ENCODE measurements at places on chromosomes 6 and 20.
A peak's percentile ranks its signal among the peaks of the same experiment; 100 is the strongest.

GRCh38 chr6:38797391-38797790 is 82.3 kb downstream of the DNAH8 start:
- no peak for DNase-seq

- no peak for DNase-seq
Observed at GRCh38 chr6:85134172-85134571, 315.7 kb upstream of the NT5E start.

DNA sequence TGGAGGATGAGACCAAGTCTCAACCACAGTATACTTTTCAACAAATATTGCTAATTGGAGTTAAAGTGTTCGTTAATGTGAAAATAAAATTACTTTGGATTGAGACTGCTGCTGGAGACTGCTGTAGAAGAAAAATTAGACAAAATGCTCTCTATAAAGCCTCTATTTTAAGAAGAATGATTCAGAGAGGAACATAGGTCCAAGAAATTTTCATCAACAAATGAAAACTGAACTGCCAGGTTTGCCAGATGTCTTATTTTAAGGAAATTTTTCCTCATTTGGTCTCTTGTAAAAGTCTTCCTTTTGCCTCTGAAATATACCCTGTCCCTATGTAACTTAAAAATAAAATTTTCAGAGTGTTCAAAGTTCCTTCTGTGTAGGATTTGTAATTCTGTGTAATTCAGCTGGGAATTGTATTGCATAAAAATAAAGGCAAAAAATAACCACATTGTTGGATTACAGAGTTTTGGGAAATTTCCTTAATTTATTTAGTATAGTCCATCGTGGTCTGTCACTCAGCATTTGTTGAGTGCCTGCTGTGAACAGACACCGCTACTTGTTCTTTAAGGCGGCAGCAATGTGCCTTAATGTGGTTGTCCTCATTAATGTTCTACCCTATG is 27.4 kb downstream of the ANKS1A start:
- DNase-seq: no peak

GRCh38 chr6:11900662-11901598 is 111.2 kb upstream of the HIVEP1 start:
- no peak for DNase-seq

- peak; percentile 89 for DNase-seq
Observed at GRCh38 chr6:24125980-24126379, at the start of gene NRSN1. TSS of gene NRSN1 (plus strand) at chr6:24126215. CDS start at chr6:24134328, 8,113 bp downstream.

- no peak for DNase-seq
Observed at GRCh38 chr6:84775751-84776150, 11.4 kb upstream of the TBX18 start.

- DNase-seq: peak; percentile 33
Observed at GRCh38 chr20:63290677-63291472, 2.1 kb upstream of the COL20A1 start.

DNA sequence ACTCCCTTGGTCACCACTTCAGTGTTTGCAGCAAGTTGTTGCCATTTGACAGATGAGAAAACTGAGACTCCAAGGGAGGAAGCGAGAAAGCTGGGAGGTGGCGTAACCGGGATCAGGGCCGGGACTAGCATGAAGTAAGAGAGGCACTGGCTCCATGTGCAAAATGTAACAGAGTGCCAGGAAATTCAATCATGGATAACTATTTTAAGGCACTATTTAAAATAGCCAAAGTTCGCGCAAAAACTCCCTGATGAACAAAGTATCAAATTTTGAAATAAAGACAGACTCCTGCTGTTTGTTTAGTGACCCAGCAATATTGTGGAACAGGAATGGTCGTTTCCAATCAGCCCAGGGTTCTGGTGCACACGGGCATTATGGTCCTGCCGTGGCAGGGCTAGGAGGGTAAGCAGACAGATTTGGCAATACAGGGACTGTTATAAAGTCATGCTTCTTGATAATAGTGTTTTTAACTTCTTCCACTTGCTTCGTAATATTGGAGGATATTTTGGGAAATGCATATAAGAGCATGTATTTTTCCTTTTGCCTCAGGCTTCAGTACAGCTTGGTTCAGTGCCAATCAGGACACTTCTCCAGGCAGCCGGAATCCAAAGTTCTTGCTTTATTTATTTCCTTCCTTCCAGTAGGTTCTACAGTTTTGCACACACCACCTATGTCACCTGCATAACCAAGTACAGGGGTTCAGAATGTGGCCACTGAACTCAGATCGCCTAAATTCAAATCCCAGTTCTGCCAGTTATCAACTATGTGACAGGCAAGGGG is 141.6 kb downstream of the EYA2 start:
- DNase-seq: no peak

DNA sequence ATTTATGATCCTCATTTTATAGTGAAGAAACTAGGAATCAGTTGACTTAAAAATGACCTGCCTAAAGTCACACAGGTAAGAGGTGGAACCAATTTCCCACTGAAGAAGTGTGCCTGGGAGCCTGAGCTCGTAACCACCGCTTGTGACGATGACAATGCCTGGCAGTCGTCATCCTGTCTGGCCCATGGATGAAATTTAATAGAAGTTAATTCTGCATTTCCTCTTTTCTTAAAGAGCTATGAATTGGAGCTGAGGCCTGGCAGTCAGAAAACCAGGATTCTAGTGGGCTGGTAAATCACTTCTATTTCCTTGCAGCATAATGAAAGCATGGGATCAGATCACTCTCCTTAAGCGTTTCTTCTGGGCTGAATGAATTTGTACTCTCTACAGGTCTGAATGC is 200.0 kb upstream of the SGK1 start:
- no peak for DNase-seq

GRCh38 chr20:38001173-38001875 is 31.9 kb downstream of the TTI1 start:
- no peak for DNase-seq

- no peak for DNase-seq
Observed at GRCh38 chr6:65259059-65259458, 448.0 kb downstream of the EYS start.

GRCh38 chr6:34145161-34146020 is 496 bp downstream of the GRM4 start:
- peak; percentile 56 for DNase-seq

GRCh38 chr20:34324541-34324940 is 21.4 kb upstream of the AHCY start:
- no peak for DNase-seq

DNA sequence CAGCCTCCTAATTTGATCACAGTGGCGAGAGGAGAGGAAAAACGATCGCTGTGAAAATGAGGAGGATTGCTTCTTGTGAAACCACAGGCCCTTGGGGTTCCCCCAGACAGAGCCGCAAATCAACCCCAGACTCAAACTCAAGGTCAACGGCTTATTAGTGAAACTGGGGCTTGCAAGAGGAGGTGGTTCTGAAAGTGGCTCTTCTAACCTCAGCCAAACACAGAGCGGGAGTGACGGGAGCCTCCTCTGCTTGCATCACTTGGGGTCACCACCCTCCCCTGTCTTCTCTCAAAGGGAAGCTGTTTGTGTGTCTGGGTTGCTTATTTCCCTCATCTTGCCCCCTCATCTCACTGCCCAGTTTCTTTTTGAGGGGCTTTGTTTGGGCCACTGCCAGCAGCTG is 28.7 kb downstream of the SAYSD1 start:
- DNase-seq: no peak

- peak; percentile 26 for DNase-seq
Observed at GRCh38 chr20:2713285-2713684, 20.7 kb downstream of the EBF4 start.

DNA sequence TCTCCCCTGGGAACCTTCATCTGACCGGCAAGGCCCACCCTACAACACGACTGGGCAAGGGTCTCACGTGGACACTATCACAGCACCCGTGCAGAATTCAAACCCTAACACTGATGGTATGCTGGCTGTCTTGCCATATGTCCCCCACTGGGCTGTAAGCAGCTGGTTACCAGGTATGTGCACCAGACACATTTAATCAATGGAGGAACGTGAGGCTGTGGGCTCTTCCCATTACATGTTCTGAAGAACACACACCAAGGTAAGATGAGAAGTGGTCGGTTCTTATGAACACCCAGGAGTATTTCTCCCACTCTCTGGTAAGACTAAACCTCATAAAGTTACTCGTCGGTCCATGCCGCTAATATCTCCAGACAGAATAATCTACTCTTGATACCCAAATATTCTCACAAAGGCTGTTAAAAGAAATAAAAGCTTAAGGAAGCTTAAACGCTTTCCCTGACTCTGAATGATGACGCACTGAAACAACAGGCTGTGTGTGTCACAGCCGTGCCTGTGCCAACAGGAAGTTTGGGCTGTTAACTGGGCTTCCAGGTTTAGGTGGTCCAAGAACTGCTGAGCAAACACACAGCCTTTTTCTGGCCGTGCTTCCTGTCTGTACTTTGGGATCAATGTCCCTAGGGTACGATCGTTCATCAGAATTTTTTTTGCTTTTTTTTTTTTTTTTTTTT is 75.3 kb downstream of the SLC23A2 start:
- no peak for DNase-seq

GRCh38 chr20:41717483-41717882 is 99.3 kb upstream of the CHD6 start:
- peak; percentile 94 for DNase-seq

GRCh38 chr6:67854098-67854497 is 781.0 kb upstream of the ADGRB3 start:
- DNase-seq: no peak

- no peak for DNase-seq
Observed at GRCh38 chr6:88050140-88050818, 2.6 kb downstream of the SPACA1 start.

GRCh38 chr6:119446115-119446554 is 96.6 kb upstream of the MAN1A1 start:
- no peak for DNase-seq

GRCh38 chr20:46814366-46815232 is 80.0 kb upstream of the EYA2 start:
- DNase-seq: peak; percentile 92

DNA sequence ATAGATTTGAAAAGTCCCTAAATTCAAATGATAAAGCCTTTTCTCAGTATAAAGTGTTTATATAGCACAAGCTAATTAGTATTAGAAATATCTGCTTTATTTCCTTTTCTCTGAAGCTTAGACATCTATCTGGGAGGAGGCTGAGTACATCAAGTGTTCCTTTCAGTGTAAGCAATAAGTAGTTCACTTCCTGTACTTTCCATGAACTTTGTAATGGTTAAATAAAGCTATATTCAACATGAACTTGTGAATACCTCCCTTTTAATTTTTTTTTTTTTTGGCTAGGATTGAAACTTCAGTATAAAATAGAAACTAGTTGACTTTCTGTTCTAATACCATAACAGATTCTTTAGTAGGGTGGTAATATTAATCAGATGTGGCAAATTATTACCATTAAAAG is 190.9 kb downstream of the CENPW start:
- DNase-seq: no peak

DNA sequence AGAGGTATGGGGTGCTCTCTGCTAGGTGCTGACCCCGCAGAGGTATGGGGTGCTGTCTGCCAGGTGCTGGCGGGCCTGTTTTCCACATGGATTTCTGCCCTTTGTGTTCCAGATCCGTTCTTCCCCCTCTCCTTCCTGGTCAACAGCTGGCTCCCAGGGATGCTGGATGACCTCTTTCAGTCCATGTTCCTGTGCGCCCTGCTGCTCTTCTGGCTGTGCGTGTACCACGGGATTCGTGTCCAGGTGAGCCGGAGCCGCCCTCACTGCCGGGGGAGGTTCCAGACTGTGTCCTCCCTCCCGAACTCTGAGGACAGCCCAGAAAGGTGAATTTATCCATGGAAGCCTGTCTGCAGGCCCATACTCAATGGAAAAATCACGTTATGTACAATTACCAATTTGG is 36.3 kb downstream of the DYNLT1 start:
- DNase-seq: no peak

- DNase-seq: no peak
Observed at GRCh38 chr6:163121270-163121669, 293.2 kb upstream of the QKI start.

DNA sequence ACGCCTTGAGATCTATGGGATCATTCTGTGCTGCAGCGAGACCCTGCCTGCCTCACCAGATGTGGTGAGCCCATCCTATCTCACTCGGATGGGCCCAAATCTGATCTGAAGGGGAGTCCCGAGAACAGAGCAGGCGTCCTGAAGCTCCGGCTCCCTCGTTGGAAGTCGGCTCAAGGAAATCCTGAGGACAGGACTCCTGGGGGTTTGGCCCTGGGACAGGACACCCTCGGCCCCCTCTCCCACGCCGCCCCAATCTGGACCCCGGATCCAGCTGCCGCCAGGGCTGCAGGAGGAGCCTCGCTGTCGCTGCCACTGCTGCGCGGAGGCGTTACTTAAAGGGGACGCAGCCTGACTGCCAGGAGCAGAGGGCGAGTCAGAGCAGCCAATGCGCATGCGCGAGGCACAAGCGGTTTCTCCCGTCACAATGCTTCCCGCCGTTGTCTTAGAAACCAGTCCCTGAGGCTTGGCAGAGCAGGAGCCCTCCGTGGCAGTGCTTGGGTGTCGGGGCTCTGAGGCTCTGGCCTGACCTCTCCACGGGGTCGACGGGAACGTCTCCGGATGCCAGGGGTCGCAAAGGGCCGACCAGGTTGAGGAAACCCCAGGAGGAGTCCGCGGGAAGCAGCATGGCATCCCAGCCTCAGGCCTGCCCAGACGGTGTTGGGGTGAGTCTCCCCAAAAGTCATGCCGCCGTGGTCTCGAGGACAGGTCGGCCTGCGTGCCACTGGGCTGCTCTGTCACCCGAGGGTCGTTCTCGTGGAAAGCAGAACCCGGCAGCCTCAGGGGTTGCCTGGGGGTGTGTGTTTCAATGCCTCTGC is 1567.8 kb upstream of the DEFB115 start:
- peak; percentile 91 for DNase-seq

GRCh38 chr6:161200610-161201370 is 73.1 kb downstream of the AGPAT4 start:
- no peak for DNase-seq
